Body of pancreas (tissue), 4 donors: ENCODE measurements at places on chromosomes 3 and 15. TPM values are rescaled to one million over a fixed set of nuclear protein-coding genes. Genes with fewer than 3 reads are reported as not detected.

DNA sequence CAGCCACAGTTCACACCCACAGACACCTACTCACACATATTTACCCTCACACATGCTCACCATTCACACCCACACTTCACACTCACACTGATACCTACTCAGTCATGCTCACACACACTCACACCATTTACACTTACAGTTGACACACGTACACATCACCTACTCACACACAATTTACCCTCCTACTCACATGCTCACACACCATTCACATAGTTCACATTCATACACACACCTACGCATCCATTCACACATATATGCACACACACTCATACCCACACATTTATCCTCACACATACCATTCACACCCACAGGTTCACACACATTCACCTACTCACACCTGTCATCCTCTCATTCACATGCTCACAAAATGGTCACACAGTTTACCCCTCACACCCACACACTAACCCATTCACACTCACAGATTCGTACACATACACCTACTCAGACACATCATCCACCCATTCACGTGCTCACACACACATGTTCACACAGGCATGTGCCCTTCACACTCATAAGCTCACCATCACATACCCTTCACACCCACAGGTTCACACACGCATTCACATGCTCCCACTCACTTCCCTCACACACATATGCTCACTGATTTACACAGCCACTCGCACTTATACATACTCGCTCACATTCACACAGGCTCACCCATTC lies 42.3 kb downstream of the HMCES start:
- DNase-seq = no peak

DNA sequence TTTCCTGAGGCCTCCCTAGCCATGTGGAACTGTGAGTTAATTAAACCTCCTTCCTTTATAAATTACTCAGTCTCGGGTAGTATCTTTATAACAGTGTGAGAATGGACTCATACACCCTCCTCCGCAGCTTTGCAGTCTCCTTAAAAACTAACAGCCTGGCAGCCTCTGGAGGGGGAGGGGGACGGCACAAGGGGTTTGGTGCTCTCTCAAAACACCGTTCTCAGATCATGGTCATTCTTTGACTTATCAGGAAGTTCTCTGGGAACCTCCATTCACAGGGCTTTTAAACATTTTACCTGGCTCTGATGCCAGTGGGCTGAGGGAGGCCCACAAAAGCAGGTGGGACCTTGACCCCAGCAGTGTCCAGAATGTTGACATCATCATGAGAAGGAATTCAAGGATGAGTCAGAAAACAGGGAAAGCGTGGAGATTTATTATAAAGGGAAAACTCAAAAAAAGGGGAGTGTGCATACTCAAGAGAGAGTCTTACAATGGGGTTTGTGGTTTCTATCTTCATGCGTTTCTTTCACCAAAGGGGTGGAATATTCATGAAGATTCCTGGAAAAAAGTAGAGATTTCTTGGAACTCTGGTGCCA lies 43.9 kb downstream of the ONECUT1 start:
- DNase-seq = no peak

- DNase-seq = peak; percentile 56
Measured at GRCh38 chr3:5017925-5018531, 38.8 kb downstream of the BHLHE40 start.

DNA sequence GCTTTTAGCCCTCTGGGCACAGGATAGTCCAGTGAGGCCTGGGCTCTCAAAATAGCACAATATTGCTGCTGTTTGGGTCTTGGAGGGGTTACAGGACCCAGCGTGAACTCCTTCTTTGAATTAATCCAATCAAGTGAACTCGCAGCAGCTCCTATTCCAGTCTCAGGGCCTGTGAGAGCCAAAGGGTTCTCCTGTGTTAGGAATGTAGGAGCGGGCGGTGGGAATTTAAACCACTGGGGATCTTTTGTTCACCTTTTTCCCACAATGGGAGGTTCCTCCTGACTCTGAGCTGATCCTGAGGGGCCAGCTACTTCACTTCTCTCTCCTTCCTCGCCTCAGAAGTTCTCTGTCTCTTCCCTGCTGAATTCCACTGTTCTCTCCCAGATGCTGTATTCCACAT lies 504.0 kb downstream of the UNC13C start:
- DNase-seq = no peak

DNA sequence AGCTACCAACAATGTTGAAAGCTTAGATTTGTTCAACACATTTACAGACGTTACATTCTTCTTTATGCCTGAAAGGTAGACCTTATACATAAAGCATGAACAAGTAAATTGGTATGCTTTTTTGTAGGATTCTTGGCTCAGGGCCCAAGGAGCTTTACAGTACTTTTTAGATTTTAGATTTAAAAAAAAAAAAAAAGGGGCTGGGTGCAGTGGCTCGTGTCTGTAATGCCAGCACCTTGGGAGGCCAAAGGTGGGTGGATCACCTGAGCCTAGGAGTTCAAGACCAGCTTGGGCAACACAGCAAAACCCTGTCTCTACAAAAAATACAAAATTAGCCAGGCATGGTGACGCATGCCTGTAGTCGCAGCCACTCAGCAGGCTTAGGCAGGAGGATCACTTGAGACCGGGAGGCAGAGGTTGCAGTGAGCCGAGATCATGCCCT lies 39.7 kb downstream of the MEF2A start:
- DNase-seq = no peak

DNA sequence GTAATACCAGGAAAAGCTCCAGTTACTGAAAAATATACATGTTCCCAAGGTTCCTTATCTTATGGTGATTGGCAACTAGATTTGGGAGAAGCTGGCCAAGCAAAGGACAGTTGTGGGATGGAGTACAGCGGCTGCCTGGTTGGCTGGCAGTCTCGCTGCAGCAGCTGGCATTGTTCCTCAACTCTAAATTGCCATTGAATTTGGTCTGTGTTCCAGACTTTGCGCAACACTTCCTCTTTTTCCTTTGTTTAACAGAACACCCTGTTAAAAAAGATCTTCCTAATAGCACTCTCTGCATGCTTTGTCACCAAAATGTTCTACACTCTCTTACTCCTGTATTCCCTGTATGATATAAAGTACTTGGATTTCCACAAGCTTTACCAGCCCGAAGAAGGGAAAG lies 420.6 kb upstream of the RBMS3 start:
- no peak for DNase-seq

DNA sequence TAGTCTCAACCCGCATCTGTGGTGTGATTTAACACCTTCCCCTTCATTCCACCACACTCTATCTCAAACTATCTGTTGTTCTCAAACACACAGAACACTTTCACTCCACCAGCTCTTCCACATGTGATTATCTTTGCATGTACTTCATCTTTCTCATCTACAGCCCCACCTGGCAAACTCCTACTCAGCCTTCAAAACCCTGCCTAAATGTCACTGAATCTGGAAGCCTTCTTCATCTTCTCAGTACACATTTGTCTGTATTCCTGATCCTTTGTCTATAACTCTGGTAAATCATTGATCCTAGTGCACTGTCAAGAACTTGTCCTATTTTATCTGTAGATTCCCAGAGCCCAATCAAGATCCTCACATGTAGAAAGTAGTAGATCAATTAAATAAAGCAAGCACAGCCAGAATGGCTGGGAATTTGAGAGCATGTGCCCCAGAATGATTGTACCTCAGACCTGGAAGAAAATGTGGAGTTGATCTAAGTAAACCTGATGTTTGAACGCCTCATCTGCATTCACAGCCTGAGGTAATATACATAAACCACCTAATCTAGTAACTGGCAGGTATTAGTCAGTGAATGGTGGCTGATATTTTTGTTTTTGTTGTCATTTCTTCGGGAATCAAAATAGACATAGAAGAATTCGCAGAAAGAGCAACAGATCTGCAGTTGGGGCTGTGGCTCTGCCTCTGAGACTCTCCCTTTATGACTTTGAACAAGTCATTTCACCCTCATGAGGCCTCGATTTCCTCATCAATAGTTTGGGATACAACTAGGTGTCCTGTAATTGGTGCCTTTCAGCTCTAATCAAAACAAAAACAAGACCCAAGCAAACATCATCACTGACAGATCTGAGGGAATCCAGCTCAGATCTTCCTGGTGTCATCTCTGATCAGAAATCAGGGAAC lies 28.0 kb upstream of the MAGEF1 start:
- DNase-seq = no peak

Gene GP9
- total RNA-seq = not detected

DNA sequence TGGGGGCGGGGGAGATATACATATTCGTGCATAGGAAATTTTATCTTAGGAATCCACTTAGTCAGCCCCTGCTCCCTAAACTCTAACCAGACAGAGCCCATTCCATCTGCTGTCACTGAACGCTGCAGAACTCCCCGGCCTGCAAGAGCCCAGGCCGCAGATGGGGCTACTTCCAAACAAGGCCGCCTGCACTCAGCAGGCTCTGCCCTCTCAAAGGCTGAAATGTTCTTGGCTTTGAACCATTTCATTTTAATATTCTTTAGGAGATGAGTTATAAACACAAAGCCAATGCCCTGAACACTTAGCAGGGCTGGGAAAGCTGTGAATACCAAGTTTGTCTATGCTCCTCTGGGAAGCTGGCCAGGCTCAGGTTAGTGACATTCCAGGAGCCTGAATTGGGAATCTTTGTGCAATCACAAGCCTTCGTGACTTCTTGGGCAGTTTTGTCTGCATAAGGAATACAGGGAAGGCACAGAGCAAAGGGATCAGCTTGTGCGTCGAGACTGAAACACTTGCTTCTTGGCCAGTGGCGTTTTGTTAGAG lies 65.0 kb downstream of the SYNM start:
- DNase-seq = peak; percentile 21

Gene MUSTN1
- total RNA-seq = 3.9 TPM

GRCh38 chr3:197593046-197593380 lies 37.2 kb upstream of the BDH1 start:
- no peak for DNase-seq

GRCh38 chr3:138782755-138783154 lies 52.0 kb downstream of the PIK3CB start:
- no peak for DNase-seq

GRCh38 chr15:77309392-77309791 lies 110.5 kb downstream of the PEAK1 start:
- DNase-seq = no peak
